ENCODE measurements at places on chromosomes 5 and 9. TPM values are rescaled to one million over a fixed set of nuclear protein-coding genes. Genes with fewer than 3 reads are reported as not detected.

DDX4 gene
- total RNA-seq = not detected

TUT7 gene
- total RNA-seq = 50.8 TPM

PHAX gene
- total RNA-seq = 50.3 TPM

SPINK7 gene
- total RNA-seq = 137 TPM

MEIKIN gene
- not detected for total RNA-seq

NFIB gene
- total RNA-seq = 20.0 TPM

ADGRD2 gene
- 0.35 TPM for total RNA-seq

FSTL4 gene
- total RNA-seq = 1.4 TPM

ZNF618 gene
- total RNA-seq = 0.68 TPM

HTR1A gene
- not detected for total RNA-seq

CARD9 gene
- total RNA-seq = 1.1 TPM

ABITRAM gene
- 10.1 TPM for total RNA-seq

CXCL14 gene
- total RNA-seq = 160 TPM

TCF7 gene
- 1.9 TPM for total RNA-seq

CDH12 gene
- total RNA-seq = not detected

SOHLH1 gene
- not detected for total RNA-seq

SLC6A18 gene
- total RNA-seq = not detected

PCDH12 gene
- total RNA-seq = 0.82 TPM

TRMO gene
- 16.2 TPM for total RNA-seq

TAF11L10 gene
- not detected for total RNA-seq

CDH10 gene
- not detected for total RNA-seq

NOP16 gene
- total RNA-seq = 35.0 TPM

RGS7BP gene
- 0.06 TPM for total RNA-seq

SPINK6 gene
- total RNA-seq = not detected

PCAT7 gene
- total RNA-seq = not detected

PDE8B gene
- 0.79 TPM for total RNA-seq

ISCA1 gene
- total RNA-seq = 31.9 TPM

NPR2 gene
- total RNA-seq = 12.2 TPM

ANGPTL2 gene
- 2.4 TPM for total RNA-seq

RANBP3L gene
- 0.57 TPM for total RNA-seq

SLC1A3 gene
- total RNA-seq = 54.8 TPM

ORM2 gene
- total RNA-seq = not detected

HAVCR2 gene
- 5.3 TPM for total RNA-seq

LCN15 gene
- not detected for total RNA-seq

TBCA gene
- 153 TPM for total RNA-seq

TXNDC8 gene
- total RNA-seq = not detected

C5orf58 gene
- not detected for total RNA-seq

BASP1 gene
- 11.3 TPM for total RNA-seq

PAEP gene
- not detected for total RNA-seq

RAI14 gene
- total RNA-seq = 8.1 TPM

SLC25A2 gene
- 0.29 TPM for total RNA-seq

ZNF883 gene
- 1.1 TPM for total RNA-seq

ENTPD2 gene
- total RNA-seq = 0.57 TPM

IRX2 gene
- 5.0 TPM for total RNA-seq

RNF183 gene
- 6.0 TPM for total RNA-seq

PAIP2 gene
- 48.9 TPM for total RNA-seq

AK3 gene
- total RNA-seq = 96.4 TPM

RALGPS1 gene
- 8.9 TPM for total RNA-seq

NIPSNAP3A gene
- 20.1 TPM for total RNA-seq

C5orf63 gene
- total RNA-seq = 5.1 TPM

ITK gene
- total RNA-seq = 2.8 TPM

TEK gene
- total RNA-seq = 0.72 TPM

LRRC19 gene
- total RNA-seq = not detected

CDH9 gene
- not detected for total RNA-seq

MRPL22 gene
- 25.6 TPM for total RNA-seq

HABP4 gene
- 0.80 TPM for total RNA-seq

TXN gene
- total RNA-seq = 762 TPM

GLRA1 gene
- total RNA-seq = not detected

OR1J2 gene
- total RNA-seq = not detected
